ENCODE measurements at places on chromosomes 6 and 20.

DNA sequence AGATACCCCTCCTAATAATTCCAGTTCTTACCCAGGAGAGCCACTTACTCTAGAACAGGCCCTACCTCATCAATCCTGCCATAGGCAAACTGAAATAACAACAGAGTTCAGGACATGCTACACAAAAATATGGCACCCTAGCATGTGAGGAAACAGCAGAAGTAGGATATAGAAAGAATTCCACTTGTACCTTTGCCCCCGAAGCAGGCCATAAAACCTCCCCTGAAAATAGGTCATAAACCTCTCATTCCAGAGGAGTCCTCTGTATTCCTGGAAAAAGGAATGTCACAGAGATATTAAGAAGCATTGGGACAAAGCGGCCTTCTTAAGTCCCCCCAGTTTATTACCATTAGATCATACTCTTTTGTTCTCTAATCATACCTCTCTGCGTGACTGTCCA lies 504.3 kb upstream of the MARCKS start:
- no peak for DNase-seq

DNA sequence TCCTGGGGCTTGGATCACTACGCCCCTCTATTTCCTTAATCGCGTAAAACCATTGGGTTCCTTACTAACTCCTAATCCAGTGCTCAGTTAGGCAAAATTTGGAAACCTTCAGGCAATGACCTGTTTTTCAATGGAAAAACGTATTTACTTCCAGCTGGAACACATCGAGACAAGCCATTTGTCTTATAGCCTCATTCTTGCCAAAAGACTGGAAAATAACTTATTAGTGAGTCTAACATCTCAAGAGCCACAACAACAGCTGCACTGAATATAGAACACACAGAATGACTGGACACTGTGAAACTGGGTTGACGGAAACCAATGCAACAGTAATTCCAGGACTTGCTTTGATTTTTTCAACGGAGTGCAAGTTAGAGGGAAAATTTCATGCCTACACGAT lies 125.2 kb upstream of the MAP3K7 start:
- DNase-seq, result no peak

- DNase-seq, result no peak
Observed at GRCh38 chr6:144036064-144036834, 28.2 kb upstream of the PLAGL1 start.

GRCh38 chr6:117602899-117603588 lies 733 bp upstream of the GOPC start:
- no peak for DNase-seq

DNA sequence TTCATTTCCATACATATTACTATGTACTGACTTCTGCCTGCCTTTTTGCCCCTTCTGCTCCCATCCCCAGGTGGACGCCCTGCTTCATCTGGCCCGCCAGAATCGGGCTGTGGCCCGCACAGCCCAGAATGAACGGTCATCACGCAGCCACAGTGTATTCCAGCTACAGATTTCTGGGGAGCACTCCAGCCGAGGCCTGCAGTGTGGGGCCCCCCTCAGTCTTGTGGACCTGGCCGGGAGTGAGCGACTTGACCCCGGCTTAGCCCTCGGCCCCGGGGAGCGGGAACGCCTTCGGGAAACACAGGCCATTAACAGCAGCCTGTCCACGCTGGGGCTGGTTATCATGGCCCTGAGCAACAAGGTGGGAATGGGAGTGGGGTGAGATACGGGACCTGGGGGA lies 4.7 kb upstream of the PHF1 start:
- no peak for DNase-seq

DNA sequence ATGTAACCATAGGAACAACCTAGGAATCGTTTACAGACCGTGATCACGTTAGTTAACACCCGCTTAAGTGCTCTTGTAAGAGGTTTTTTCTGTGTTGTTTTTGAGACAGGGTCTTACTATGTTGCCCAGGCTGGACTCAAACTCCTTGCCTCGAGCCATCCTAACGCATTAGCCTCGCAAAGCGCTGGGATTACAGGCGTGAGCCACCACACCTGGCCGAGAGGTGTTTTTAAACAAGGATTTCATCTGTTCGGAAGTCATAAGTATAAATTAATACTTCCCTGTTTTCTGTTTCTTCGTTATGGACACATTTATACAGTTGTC lies 727 bp downstream of the MRS2 start:
- no peak for DNase-seq

- no peak for DNase-seq
Observed at GRCh38 chr6:129102741-129103140, 219.8 kb downstream of the LAMA2 start.

DNA sequence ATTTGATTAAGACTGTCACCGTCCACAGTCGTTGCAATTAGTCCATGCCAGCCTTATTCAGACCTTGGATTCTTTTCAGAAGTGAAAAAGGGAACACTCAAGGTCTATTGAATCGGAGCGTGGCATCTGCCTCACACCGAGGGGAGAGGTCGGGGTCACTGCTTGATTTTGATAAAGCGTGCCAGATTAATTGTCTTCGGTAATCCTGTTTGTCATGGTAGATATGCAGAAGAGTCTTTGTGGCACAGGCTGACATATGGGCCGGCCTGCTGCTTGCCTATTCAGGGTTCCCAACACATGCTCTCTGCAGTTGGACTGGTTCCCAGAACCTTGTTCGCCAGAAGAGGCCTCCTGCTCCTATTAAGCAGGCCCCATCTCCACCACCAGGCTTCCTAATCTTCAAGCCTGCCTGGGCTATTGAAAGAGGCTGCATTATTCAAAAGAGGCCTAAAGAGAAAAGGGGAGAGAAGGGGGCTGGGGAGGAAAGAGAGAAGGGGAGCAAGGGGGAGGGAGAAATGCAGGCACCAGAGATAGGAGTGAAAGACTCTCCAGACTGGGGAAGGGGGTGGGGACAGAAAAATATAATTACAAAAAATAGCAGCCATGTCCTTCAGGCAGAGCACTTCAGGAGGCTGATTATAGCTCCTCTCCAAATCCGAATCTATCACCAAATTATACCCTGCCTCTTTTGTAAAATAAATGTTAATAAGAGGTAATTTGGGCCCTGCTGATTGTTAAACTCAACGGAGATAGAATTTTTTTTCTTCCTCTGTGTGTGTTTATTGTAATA lies 611.3 kb downstream of the HDGFL1 start:
- no peak for DNase-seq

- no peak for DNase-seq
Observed at GRCh38 chr20:9068233-9068801, 570 bp upstream of the PLCB4 start.

GRCh38 chr6:56869346-56869745 lies 85.6 kb upstream of the BEND6 start:
- DNase-seq, result no peak

DNA sequence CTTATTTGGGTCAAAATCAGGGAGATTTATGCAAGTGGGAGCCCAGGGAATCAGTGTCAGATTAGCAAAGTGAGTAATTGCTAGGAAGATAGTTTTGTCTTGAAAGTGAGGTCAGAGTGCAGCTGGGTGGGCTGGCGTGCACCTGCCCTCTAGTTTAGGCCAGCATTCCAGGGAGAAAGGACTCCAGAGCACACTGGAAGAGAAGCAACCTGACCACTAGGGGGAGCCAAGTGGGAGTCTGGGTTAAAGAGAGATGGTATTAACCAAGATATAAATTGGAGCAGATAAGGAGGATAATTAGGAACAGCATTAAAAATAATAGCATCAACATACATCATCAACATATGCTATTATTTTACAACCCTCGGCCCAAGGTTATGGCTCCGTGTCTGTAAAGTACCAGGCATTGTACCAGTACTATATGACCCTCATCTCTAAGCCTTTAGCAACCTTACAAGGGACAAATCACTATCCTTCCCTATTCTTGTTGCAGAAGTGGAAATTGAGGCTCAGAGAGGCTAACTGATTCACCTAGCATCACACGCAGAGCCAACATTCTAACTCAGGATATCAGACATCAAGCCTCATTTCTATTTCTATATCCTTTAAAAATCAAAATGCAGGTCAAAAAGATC lies 57.8 kb downstream of the SLC2A10 start:
- no peak for DNase-seq

- DNase-seq, result no peak
Observed at GRCh38 chr20:11350126-11351005, 567.3 kb upstream of the BTBD3 start.

DNA sequence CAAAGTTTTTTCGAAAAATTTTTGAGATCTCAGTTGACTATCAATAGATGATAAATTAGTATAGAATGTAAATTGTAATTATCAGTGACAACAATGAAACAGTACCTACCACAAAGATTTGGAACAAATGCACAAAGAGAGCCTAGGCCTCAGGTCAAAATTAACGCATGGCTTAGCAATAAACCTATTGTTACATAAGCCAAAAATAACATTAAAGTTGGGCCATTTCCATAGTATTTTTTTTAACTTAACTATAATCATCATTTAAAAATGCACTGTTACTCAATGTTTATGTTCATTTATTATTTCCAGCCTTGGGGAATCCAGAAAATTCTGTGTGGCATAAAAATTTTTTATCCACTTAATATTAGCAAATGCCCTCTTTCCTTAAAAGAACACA lies 117.0 kb downstream of the EPB41L2 start:
- DNase-seq, result no peak

DNA sequence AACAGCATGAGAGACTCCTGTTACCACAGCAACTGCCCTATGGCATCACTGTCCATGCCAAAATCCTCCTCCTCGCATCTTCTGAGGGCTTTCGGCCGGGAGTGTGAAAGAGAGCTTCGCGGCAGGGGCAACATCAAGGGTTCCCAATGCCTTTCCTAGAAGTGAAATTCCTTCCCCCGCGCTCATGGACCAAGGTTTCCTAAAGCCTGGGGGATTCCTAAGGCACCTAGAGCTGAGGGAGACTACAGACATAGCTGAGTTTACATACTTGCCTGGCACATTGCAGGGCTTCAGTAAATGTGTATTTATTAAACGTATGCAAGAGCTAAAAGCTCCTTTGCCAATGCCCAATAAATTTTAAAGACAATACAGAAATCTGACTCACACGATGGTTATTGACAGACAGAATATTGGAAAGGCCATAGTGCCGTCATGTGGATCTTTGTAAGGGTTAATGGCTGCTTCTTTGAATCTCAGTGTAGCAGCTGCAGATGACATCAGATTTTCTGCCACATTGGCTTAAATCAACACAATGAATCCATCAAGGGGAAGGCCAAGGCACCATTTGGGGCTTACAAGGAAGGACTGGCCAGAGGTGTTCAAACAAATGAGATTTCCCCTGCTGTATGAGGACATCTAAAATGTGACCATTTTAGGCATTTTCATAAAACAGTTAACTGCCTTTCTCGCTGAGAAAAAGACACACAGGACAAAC lies 281.2 kb upstream of the JARID2 start:
- DNase-seq, result no peak

DNA sequence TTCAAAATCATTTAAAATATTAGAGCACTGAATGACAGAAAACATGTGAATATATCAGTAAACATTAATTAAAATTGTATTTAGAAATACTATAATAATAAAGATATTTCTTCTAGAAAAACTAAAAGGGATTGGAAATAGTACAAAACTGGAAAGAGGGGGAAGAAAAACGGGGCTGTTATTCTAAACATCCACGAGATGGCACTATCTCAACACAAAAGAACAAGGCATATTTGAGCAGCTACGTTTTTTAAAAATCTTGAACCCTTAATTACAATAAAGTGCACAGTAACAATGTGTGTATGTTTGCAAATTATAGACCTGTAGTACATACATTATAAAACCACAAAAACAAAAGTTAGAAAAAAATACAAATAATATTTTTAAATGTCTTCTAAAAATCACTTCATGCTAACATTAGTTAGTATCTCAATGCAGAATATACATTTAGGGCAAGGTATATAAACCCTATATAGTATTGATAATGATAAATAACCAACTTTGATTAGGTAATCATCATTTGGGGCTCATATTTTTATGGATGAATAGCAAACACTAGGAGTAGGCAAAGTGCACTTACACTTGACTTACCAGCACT lies 42.5 kb upstream of the PNISR start:
- no peak for DNase-seq

GRCh38 chr6:25959890-25960536 lies 2.6 kb upstream of the TRIM38 start:
- DNase-seq, result no peak

- no peak for DNase-seq
Observed at GRCh38 chr6:147618927-147619326, 110.4 kb downstream of the SAMD5 start.

- DNase-seq, result no peak
Observed at GRCh38 chr20:59949911-59950310, 8.3 kb upstream of the CDH26 start.

DNA sequence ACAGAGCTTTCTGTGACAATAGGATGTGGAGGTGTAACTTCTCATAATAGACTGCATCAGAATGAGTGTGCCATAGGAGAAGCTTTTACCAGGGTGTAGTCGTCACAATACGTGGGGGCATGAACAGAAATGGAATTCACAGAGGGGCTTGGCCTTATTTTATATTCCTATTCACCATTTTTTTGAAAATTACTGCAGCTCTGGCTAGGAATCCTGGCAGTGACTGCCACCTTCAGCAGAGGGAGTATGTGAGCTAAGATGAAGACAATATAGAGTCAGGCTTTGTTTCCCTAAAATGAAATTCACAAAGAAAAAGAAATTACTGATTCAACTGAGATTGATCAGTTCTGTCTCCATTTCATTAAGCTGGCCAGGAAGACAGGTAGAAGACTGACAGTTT lies 13.9 kb downstream of the TOMM6 start:
- no peak for DNase-seq

DNA sequence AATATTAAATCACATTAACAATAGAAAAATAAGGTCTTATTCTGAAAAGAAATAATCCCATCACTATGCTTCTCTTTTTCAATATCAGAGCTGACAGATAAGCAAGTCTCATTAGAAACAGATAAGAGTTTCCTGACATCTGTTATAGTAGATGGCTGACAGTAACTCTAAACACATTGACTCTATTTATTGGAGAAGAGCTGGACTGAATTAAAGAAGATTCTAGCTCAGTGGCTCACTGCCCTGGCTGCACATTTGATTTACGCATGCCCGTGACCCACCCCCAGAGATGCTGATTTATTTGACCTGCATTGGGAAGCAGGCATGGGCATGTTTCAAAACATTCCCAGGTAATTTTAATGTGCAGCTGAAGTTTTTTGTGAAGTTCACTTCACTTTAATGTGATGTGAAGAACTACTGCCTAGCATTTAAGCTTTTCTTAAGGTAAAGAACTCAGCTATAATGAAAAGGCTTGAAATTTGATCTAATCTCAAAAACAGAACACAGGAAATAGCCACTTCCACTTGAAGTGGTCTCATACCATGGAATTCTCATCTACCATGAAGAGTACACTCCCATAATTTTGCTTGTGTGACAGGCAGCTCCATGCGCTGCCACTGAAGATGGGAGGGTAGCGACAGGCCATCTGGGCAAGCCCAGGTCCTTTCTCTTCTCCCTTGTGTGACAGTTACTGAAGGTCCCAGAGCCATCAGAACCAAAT lies 162.3 kb downstream of the TPBG start:
- DNase-seq, result no peak

GRCh38 chr20:36779656-36780025 lies 6.1 kb upstream of the DSN1 start:
- DNase-seq, result no peak

DNA sequence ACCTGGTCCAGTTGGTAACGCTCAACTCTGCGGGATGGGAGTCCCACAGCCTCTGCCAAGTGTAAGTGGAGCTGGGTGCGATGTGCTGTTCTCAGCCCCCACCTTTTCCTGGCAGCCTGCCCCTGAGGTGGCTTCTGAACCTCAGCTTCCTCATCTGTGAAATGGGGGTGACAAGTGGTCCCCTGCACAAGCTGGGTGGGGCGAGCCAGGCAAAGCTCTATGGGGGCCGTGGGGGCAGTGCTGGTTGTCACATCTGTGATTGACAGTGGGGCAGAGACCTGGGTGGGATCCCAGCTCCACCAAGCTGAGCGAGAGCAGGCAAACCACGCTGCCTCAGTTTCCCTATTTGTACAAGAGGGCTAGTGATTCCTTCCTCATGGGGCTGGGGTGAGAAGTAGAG lies 162.6 kb downstream of the SYCP2 start:
- DNase-seq, result no peak
